Mesothelial cell of epicardium (in vitro differentiated cells): ENCODE measurements at places on chromosomes 4 and X.

DNA sequence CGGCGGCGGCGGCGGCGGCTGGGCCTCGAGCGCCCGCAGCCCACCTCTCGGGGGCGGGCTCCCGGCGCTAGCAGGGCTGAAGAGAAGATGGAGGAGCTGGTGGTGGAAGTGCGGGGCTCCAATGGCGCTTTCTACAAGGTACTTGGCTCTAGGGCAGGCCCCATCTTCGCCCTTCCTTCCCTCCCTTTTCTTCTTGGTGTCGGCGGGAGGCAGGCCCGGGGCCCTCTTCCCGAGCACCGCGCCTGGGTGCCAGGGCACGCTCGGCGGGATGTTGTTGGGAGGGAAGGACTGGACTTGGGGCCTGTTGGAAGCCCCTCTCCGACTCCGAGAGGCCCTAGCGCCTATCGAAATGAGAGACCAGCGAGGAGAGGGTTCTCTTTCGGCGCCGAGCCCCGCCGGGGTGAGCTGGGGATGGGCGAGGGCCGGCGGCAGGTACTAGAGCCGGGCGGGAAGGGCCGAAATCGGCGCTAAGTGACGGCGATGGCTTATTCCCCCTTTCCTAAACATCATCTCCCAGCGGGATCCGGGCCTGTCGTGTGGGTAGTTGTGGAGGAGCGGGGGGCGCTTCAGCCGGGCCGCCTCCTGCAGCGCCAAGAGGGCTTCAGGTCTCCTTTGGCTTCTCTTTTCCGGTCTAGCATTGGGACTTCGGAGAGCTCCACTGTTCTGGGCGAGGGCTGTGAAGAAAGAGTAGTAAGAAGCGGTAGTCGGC is 528 bp downstream of the FMR1 start:
- no peak for DNase-seq

DNA sequence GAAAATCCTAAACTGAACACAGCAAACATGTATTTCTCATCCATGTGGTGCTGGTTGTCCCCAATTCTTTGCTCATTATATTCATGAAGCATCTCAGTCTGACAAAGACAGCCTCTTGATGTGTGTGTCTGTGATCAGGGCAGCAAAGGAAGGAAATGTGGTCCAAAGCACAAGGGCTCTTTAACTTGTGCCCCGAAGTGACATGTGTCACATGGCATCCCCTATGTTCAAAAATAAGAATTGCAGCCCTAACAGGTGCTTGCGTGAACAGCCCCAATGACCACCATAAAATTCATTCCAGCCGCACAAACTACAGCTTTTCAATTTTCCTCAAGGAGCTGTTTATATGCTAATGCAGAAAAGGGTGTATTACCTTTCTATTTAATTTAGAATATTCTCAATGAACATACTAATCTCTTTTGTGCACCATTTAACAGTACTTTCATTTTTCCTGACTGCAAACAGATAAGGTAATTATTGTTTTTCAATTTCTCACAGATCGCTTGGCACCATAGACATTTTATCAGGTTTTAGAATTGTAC is 231.9 kb upstream of the CTSO start:
- DNase-seq = no peak

DNA sequence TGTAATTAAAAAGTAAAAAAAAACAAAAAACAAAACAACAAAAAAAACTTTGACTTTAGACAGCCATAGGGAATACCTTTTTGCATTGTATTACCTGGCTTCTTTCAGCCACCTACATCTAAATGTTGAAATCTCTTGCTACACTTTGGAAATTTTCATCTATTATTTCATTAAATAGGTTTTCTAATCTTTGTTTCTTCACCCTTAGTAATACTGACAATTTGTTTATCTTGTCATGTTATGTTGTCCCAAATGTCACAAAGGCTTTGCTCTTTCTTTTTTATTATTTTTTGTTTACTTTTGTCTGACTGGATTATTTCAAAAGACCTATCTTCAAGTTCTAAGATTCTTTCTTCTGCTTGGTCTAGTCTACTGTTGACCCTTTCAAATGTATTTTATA is 7.5 kb downstream of the PF4 start:
- no peak for DNase-seq

- no peak for DNase-seq
Measured at GRCh38 chr4:89071311-89071710, 14.3 kb upstream of the FAM13A start.

DNA sequence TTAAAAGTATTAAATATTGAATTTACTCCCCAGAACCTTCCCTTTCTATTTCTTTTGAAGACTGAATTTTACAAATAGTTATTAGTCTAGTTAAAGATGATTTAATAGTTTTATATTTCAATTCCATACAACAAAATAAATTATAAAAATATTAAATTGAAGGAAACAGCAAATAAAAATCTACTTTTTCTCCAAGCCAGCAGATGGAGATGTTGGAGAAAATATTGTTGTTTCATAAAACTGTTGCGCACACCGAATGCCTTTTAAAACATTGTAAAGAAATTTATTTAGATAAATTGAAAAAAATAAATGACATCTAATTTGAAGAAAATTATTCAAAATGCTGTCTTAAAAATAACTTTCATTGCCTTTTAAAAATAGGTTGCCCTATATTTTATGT is 5.5 kb downstream of the GRIA2 start:
- no peak for DNase-seq

GRCh38 chr4:181645489-181645888 is 597.7 kb upstream of the TENM3 start:
- DNase-seq = no peak

DNA sequence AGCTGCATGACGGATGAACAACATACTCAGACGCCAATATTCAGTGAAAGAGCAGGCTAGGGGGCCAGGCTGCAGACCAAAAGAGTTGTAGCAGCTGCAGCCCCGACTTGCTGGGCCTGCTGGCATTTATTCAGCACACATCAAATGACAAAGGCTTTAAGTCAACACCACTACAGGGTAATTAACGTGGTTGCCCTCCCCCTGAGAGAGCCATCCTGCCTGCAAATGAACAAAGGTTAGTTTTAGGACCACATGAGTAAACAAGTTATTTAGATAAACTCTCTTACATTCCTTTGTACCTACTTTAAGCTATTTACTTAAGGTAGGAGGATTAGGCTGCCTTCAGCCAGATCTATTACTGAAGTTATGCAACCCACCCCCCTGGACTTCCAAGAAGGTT is 1329.1 kb downstream of the PCDH18 start:
- no peak for DNase-seq

- DNase-seq = no peak
Measured at GRCh38 chrX:37872303-37872655, 24.9 kb upstream of the DYNLT3 start.

DNA sequence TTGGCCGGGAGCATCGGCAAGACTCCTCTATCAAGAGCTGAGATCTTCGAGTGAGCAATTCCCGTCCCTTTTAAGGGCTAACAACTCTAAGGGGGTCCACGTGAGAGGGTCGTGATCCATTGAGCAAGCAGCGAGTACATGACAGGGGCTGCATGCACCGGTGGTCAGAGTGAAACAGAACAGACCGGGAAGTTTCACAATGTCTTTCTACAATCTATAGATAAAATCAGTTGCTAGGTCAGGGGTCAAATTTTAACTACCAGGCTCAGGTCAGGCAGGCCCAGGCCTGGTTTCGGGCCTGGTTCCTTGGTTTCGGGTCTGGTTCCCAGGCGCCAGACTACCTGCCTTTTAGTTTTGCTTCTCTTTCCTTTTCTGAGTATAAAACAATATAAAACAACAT is 160.1 kb downstream of the PTCHD1 start:
- DNase-seq = no peak
